ENCODE measurements at places on chromosomes 16 and 17.
A peak's percentile ranks its signal among the peaks of the same experiment; 100 is the strongest.

DNA sequence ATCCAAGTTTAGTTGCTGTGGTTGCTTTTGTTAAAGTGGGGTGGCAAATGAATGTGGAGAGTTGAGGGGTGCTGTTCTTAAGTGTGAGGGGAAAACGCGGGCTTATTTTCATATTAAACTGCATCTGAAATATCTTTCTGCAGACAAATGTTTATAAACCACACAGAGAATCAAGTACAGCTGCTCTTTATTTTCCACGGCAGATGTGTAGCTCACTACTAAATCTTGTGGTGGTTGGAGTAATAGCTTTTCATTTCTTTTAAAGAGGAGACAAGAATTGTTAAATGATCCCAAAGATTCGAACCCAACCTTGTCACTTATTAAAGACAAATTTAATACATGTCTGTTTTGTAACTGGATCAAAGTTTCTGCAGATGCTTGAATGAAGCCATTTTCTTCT, 2.1 kb downstream of the CLTC start:
- no peak for DNase-seq

DNA sequence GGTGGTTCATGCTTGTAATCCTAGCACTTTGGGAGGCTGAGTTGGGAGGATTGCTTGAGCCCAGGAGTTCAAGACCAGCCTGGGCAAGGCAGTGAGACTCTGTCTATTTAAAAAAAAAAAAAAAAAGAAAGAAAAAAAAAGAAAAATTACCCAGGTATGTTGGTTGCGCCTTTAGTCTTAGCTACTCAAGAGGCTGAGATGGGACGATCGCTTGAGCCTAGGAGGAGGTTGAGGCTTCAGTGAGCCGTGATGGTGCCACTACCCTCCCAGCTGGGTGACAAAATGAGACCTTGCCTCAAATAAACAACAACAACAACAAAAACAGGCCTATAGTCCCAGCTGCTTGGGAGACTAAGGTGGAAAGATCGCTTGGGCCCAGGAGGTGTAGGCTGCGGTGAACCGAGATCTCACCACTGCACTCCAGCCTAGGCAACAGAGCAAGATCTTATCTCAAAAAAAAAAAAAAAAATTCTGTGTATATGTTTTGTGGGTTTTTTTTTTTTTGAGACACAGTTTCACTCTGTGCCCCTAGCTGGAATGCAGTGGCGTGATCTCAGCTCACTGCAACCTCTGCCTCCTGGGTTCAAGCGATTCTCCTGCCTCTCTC, 12.5 kb upstream of the ANKRD40CL start:
- no peak for DNase-seq

DNA sequence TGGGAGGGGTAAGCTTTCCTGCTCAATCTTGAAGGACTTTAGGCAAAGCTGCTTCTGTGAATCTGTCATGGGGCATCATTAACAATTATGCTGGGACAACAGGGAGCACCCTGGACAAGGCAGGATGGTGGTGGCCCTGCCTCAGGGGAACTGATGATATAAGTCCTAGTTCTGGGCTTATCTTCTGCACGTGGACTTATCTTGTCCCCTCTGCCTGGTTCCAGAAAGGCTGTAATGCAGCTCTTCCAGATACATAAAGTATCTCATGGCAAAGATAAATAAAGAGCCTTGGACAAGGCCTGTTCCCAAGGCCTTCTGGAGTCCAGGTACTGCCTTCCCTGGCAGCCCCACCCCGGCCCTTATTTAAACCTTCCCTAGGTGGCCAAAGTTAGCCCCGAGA, 6.0 kb upstream of the ZNF385C start:
- no peak for DNase-seq

DNA sequence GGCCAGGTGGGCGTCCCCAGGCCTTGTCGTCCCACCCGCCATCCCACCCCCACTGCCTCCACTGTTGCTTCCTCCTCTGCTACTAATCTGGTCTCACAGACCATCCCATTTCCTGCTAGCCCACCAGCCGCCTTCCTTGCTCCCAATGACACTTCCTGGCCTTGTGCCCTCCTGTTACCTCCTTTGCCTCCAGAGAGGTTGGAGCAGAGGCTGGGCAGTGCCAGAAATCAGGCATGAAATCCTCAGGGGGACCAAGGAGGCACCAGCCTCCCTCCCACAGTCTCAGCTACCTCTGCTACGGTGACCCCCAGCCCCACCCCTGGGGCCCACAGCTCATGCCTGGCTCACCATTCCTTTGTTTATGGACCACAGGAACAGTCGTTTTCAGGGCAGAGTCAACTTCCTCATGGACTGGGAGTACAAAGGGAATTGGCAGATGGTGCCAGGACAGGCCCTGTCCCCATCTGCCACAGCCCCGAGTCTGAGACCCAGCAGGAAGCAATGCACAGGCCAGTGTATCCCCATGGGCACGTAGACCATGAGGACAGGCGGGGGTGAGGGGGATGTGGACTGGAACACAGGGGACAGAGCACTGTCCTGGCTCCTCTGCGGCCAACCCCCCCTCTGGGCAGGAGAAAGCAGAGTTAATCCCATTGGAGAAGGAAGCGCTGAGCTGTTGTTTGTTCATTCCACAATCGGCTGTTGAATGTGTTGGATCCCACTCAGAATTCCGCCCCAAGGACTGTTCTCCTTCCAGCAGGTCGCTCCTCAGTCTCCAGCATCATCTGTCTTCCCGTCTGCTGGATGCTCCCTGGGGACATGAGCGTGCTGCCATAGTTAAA, 2.2 kb upstream of the CDH5 start:
- peak; percentile 90 for DNase-seq

- DNase-seq: peak; percentile 86
Measured at GRCh38 chr17:31394544-31394943, 3.1 kb downstream of the RAB11FIP4 start.

GRCh38 chr16:58031016-58031800, 5.7 kb downstream of the MMP15 start:
- DNase-seq: no peak

DNA sequence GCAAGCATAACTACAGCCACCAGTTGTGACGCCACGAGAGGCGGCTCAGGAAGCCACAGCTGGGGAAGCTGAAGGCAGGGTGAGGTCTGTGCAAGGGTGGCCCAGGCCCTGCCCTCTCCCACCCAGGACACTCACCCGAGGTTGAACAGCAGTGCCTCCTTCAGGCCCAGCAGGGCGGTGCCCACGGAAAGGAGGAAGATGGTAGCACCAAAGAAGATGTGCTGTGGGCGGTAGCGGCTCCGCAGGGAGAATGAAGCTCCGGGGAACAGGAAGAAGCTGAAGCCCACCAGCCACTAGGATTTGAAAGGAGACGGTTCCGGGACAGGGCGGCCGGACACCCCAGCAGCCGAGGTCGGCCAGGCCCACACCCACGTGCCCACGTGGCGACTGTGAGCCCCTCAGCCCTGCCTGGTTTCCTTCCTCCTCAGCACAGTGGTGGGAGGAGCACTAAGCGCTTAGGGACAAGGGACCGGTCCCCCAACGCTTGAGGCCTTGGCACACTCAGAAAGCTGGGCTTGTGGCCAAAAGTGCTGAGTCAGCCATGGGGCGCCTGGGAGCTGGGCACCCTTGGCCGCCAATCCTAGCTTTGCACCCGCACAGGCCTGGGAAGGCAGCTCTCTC, 11.0 kb downstream of the CYB561 start:
- peak; percentile 41 for DNase-seq

DNA sequence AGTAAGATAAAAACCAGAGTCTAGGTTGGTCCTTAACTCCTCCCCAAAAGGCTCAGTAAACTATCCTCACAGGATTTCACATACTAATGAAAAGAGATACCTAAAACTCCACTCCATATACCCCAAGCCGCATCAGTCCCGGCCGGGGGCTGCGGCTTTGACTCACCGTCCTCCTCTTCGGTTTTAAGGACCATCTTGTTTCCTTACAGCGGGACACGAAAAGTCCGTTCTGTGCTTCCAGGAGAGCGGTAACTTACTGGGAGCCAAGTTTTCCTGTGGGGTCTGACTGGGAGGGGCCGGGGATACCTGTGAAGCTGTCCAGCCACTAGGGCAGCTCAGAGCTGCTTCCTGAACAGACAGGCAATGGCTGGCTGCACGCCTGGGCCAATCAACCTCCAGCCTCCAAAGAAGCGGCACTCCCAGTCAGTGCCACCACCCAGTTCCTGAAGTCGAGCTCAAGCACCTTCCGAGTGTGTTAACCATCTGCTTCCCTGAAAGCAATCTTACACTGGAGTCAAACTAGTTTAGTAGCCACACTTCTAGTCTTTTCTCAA, 45.5 kb downstream of the CYTH1 start:
- no peak for DNase-seq

GRCh38 chr17:56045872-56046271, 107.4 kb upstream of the ANKFN1 start:
- no peak for DNase-seq
